ENCODE measurements at places on chromosomes 7 and 10.

- no peak for DNase-seq
Measured at GRCh38 chr10:75688506-75689300, 257.3 kb downstream of the LRMDA start.

DNA sequence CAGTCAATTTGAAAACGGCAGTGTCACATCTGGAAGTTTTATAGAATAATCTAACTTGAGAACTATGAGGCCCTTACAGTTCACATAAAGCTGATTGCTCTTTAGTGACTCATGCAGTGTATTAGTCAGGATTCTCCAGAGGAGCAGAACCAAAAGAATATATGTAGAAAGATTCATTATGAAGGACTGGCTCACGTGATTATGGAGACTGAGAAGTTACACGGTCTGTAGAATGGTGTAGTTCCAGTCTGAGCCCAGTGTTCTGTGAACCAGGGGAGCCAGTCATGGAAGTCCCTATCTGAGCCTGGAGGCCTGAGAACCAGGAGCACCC lies 21.5 kb downstream of the RBM33 start:
- no peak for DNase-seq

GRCh38 chr7:93836116-93836515 lies 54.4 kb downstream of the TFPI2 start:
- DNase-seq: no peak

DNA sequence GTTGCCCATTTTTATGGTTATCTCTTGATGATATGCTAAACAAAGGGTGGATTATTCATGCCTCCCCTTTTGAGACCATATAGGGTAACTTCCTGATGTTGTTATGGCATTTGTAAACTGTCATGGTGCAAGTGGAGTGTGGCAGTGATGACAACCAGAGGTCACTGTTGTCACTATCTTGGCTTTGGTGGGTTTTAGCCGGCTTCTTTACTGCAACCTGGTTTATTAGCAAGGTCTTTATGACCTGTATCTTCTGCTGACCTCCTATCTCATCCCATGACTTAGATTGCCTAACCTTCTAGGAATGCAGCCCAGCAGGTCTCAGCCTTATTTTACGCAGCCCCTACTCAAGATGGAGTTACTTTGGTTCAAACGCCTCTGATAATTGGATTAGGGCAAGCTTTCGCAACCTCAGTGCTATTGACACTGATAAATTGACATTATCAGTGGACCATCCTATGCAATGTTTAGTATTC lies 36.9 kb downstream of the BAG3 start:
- no peak for DNase-seq

GRCh38 chr7:123579416-123579815 lies 21.8 kb upstream of the NDUFA5 start:
- no peak for DNase-seq

DNA sequence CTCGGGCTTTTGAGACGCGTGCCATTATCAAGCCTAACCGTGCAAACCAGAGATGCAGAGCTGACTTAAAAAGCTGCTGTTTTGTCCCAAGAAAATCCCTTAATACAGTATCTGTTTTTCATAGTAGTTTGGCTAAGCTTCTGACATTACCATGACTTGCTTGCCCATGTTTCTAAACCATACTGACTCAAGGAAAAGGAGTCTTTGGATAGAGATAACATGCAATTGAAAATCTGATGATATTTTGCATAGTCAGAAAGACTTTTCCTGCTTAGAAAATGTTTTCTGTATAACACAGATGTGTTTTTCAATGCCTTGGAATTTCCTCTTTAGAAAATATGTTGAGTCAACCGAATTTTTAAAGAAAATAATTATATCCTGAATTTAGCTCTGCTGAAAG lies 21.5 kb upstream of the AKR1E2 start:
- no peak for DNase-seq

DNA sequence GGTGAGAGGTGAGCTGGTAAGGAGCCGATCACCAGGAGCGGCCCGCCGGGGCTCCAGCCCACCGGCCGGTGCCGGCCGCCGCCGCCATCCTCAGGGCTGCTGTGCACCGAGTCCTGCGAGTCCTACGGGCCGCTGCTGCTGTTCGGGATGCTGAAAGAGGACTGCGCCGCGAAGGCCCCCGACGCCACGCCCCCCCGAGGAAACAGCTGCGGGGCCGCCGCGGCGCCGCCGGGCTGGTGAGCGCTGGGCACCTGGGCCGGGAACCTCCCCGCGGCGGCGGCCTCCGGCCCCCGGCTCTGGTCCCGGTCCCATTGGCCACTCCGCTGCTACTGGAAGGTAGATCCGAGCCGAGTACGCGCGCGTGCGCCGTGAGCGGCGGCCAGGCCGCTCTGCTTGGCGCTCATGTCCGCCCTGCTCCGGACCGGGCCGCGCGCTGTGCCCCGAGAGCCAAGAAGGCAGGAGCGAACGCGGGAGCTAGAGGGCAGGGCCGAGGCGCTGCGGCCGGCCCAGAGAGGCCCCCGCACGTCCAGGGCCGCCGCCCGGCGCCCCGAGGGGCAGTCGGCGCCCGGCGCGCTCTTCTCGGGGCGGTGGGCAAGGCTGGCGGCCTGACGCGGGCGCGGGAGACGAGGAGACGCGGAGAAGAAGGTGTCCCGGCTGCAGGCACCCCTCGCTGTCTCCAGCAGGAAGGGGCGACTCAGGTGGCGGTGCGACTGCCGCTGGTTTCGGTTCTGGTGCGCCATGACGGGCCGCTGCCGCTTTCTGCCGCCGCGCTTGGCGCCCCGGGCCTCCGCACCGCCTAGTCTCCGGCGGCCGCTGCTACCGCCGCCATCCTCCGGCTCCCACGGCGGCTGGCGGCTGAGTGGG lies 121.3 kb upstream of the WIPF3 start:
- no peak for DNase-seq

GRCh38 chr7:128947854-128948253 lies 10.1 kb downstream of the IRF5 start:
- DNase-seq: no peak

DNA sequence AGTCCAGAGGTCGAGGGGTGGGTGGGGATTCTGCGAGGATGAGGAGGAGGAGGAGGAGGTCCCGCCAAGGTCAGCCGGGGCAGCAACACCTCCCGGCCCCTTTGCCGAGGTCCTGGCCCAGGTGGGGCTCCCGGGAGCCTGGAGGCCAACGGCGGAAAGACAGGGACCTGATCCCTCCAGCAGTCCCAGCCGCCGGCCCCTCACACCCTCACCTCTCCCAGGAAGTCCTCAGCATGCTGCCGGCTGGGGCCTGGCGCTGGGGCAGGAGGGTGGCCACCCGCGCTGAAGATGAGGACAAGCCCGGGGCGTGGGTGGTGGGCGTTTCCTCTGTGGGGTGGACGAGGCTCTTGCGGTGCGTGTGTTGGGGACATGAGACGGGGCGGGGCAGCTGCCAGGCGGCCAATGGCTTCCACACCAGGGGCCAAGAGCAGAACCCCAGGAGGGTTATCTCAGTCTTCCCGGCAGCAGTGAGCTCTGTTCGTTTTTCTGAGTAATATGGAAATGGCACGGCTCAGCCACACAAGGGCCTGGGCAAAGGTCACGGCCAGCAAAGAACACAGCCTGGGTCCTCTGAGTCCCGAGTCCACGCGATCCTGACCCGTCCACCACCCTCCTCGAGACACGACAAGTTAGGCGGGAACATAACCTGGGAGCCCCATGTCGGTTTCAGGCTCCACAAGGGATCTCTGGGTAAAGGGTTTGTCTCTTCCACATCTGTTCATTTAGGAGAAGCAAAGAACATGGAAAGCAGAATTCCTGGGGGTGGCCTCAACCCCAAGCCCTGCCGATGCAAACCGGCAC lies 82.9 kb upstream of the PDGFA start:
- no peak for DNase-seq

GRCh38 chr7:130938661-130939060 lies 204.7 kb upstream of the KLF14 start:
- DNase-seq: no peak

DNA sequence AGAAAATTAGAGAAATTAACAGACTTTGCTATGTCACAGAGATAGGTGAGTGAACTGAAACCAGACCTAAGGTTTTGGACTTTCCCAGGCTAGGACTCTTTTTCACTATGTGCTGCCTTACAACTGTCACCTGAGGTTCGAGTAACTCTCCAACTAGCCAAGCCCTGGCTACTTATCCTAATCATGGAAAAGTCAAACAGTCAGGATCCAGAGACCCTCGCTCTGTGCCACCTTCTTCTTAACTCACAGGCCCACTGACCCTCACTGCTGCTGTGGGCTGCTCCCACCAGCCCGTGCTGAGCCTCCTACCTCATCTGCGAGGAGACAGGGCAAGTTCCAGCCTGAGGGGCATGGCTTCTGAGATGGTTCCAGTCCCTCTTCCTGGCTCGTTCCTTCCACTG lies 211.4 kb upstream of the KLF14 start:
- DNase-seq: no peak

DNA sequence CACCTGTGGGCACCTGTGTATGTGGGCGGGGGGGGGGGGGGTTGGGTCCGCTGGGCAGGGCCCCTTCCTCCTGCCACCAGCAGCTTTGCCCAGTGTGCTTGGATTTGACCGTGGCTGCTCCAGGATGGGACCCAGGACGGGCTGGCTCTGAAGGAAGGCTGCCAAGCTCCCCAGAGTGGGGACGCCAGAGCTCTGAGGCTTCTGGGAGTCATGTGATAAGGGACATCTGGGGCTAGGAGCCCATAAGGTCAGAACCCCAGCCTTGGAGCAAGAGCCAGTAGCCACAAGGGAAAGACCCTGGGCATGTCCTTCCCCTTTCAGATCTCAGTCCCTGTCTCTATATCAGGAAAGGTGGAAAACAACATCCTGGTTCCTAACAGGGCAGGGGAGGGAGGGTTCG lies 21.8 kb upstream of the AMZ1 start:
- no peak for DNase-seq

GRCh38 chr10:30999070-30999712 lies 32.5 kb downstream of the ZNF438 start:
- no peak for DNase-seq

GRCh38 chr10:128220021-128220420 lies 93.8 kb upstream of the MKI67 start:
- no peak for DNase-seq

- DNase-seq: no peak
Measured at GRCh38 chr10:4770801-4771553, 55.0 kb upstream of the AKR1E2 start.

GRCh38 chr10:78576276-78576675 lies 492.5 kb upstream of the ZMIZ1 start:
- no peak for DNase-seq

DNA sequence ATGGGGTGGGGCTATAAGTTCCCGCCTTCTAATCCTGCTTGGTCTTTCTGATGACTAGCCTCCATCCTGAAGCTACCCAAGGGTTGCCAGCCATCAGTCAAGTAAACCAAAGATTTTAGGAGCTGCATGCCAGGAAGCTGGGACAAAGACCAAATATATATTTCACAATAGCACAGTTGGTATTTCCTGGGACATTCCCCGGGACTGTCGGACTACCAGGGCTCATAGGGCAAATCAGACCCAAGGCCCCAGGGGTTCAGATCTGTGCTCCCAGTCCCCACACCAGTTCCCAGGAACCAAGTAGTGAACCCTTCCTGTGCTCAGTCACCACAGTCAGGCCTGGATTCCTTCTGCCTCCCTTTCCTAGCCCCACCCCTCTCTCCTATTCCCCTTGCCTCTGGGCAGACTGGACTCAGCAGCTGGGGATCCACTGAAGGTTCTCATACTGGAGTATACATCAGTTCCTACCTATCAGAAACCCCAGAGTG lies 5.7 kb upstream of the CXCL12 start:
- DNase-seq: no peak

Data from activated naive CD4-positive, alpha-beta T cell (primary cell).